ENCODE measurements at places on chromosomes 1 and 21. TPM values are rescaled to one million over a fixed set of nuclear protein-coding genes. Genes with fewer than 3 reads are reported as not detected.

TMPRSS2 gene
- total RNA-seq, result not detected

RNU1-2 gene
- total RNA-seq, result 4,982 TPM

NLRP3 gene
- total RNA-seq, result 8.5 TPM

OR14K1 gene
- total RNA-seq, result not detected

ANGPTL1 gene
- not detected for total RNA-seq

DIPK1A gene
- 7.3 TPM for total RNA-seq

Measured in CD4-positive, alpha-beta T cell (primary cell).